ENCODE measurements at places on chromosomes 7 and 10.

DNA sequence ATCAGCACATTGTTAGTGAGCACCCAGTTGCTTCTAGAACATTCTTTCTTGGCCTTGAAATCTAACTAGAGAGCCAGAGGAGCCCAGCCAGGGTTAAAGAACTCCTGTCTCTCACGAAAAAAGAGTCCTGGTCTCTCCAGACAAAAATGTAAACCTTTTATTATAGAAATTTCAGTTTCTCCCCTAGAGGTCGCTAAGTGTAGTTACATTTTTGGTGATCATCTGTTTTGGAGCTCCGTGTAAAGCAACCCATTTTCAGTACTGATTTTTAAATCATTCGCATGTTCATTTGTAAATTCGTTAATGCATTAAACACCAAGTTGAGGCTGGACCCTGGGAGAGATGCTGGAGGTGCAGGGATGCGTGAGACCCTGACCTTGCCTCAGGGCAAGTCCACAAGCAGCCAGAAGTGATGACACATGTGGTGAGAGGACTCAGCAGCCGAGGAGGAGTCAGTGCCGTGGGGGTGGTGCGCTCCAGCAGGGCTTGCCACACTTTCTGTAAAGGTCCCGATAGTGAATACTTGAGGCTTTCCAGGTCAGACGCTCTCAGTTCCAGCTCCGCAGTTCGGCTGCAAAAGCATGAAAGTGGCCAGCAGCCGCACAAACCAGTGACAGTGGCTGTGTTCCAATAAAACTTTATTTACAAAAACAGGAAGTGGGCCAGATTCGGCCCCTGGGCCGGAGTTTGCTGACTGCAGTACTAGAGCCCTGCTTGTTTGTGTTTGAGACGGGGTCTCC, 578.6 kb upstream of the FOXK1 start:
- DNase-seq, result no peak

- no peak for DNase-seq
Measured at GRCh38 chr7:73894733-73895551, 34.0 kb downstream of the TMEM270 start.

- DNase-seq, result no peak
Measured at GRCh38 chr7:69845721-69846495, 247.6 kb downstream of the AUTS2 start.

GRCh38 chr7:7698930-7699329, 19.5 kb downstream of the RPA3 start:
- no peak for DNase-seq

GRCh38 chr7:135644154-135644553, 18.2 kb upstream of the STMP1 start:
- DNase-seq, result no peak

- DNase-seq, result no peak
Measured at GRCh38 chr10:77580482-77580881, 57.1 kb downstream of the KCNMA1 start.

DNA sequence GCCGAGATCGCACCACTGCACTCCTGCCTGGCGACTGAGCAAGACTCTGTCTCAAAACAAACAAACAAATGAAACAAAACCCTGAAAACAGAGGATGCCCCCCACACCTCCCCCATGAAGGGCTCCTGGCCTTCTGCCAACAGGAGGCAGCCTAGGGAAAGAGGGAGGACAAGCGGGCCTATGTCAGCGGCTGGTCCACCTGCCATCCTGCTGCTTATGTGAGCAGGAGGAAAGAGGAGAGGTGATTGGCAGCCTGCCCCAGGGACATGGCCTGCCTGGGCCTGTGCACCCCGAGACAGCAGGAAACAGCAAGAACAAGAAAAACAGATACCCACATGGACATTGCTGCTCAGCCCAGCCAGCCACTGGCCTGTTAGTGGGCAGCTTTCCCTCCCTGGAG, 9.1 kb upstream of the ZNF316 start:
- no peak for DNase-seq

GRCh38 chr7:39910108-39910869, 39.8 kb upstream of the CDK13 start:
- DNase-seq, result no peak

- DNase-seq, result no peak
Measured at GRCh38 chr10:70885931-70886903, 2.1 kb downstream of the PCBD1 start.

- DNase-seq, result no peak
Measured at GRCh38 chr7:131527456-131527855, 29.0 kb downstream of the PODXL start.

- no peak for DNase-seq
Measured at GRCh38 chr7:26670841-26671240, 193.5 kb downstream of the SKAP2 start.

DNA sequence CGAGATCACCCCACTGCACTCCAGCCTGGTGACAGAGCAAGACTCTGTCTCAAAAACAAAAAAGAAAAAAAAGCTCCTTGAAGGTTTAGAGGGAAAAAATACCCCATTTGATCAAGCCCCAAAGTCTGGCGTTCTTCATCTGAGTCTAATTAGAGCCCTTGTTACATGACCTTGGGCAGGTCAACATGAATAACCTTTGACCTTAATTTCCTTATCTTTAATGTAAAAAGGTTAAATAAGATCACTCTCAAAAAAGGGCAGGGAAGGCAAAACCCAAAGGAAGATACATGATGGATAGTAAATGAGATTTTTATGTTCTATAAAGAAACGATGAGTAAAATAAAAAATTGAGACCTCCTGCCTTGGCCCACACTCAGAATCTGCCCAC, 40.3 kb downstream of the SLC37A3 start:
- no peak for DNase-seq

- DNase-seq, result no peak
Measured at GRCh38 chr10:116160271-116160670, 112.7 kb downstream of the GFRA1 start.

DNA sequence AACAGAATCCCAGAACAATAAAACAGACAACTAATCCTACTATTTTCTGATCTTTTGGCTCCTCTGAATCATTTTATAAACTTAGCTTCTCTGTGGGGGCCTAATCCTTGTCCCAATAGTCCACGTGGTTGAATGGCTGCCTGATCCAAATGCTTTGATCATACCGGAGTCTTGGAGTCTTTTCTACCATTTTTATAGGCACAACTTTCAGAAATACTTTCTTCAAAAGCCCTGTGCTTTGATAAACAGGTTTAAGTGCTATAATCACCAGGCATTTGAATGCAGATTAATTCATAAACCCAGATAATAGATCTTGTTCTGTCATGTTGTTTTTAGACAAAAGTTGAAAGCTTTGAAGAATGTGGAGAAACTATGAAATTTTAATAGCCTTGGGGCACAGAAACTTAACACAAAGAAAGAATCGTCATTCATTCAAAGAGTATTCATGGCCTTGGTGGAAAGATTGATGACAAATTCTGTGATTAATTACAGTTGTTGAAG, 163.7 kb downstream of the AHR start:
- no peak for DNase-seq

GRCh38 chr7:156000601-156001396, 188.5 kb upstream of the SHH start:
- DNase-seq, result no peak

GRCh38 chr7:30280631-30281030, 3.8 kb upstream of the ZNRF2 start:
- no peak for DNase-seq

DNA sequence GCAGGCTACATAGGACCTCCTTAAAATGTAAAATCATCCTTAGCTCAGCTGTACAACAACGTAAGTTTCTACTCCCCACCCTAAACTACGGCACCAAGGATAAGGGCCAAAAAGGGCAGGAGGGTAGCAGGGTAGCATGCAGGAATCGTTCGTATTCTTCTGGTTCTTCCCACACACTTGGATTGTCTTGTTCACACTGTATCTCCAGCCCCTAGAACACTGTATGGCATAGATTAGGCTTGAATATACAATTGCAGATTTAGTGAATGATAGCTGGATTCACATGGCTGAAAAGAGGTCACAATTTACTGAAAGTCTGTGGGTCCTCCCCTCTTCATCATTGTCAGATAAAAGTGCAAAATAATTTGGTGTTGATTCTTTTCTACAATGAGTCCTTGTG, 28.2 kb upstream of the PRKAR2B start:
- DNase-seq, result no peak

DNA sequence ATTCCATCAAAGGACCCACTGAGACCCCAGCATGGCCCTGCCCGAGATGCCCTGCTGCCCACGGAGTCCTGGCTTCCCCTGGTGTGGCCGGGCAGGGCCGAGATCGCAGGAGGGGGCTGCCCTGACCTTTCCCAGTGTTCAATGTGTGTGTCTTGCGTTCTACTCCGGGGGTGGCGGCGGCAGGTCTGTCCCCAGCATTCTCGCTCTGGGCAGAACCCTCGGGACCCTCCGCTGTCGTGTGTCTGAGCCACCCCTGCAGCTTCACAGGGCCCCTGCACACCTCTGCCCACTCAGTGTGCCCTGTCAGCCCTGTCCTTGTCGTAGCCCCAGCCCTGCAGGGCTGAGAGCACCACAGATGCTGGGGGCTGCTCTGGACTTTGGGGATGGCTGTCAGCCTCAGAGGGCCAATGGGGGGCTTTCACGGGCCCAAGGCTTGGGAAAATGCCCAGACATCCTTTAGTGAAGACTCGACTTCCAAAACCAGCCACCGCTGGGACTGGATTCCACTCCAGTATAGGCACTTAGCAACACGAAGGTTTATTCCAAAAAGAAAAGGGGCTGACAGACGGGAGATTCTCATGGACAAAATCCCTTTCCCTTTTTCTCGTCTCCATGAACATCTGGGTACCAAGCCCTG, 30.0 kb upstream of the KNDC1 start:
- no peak for DNase-seq

DNA sequence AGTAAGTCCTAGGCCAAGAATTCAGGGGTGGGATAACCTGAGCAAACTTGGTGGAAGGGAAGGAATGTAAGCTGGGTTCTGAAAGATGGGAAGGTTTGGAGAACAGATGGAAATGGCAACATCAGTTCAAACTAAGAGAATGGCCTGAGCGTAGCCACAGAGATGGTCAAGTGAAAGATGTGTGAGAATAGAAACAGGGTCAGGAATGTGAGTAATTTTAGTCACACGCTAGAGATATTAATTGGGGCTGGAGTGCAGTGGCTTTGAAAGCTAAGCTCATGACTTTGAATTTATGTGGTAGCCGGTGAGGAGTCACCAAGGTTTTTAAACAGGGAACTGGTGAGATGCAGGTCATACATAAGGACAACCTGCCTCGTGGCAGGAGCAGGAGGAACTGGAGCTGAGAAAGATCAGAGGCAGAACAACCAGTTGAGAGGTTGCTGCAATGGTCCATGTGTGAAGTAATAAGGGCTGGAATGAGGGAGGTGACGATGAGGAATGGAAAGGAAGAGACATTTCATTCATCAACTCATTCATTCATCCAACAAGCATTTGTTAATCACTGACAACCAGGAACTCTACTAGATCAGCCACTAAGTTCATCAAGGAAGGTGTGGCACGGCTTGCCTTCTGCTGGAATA, 12.9 kb upstream of the SORBS1 start:
- DNase-seq, result no peak

DNA sequence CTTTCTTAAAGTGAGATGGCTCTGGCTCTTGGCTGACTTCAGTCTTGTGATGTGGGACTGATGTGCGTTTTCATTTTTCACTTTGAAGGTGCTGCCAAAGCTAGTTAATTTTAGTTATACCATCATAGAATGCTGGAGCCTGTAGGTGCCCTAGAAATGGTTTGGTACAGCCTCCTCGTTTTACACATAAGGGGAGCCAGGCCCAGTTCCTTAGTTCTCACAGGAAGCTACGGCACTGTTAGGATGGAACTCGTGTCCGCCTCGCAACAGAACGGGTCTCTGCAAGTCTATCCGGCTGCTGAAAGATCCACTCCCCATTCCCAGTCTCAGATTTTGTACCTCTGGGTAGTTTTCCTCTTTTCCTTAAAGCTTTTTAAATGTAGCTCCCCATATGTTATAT, 173.2 kb upstream of the PRPS1L1 start:
- no peak for DNase-seq

GRCh38 chr10:55740110-55740509, 620.9 kb downstream of the ZWINT start:
- DNase-seq, result no peak

DNA sequence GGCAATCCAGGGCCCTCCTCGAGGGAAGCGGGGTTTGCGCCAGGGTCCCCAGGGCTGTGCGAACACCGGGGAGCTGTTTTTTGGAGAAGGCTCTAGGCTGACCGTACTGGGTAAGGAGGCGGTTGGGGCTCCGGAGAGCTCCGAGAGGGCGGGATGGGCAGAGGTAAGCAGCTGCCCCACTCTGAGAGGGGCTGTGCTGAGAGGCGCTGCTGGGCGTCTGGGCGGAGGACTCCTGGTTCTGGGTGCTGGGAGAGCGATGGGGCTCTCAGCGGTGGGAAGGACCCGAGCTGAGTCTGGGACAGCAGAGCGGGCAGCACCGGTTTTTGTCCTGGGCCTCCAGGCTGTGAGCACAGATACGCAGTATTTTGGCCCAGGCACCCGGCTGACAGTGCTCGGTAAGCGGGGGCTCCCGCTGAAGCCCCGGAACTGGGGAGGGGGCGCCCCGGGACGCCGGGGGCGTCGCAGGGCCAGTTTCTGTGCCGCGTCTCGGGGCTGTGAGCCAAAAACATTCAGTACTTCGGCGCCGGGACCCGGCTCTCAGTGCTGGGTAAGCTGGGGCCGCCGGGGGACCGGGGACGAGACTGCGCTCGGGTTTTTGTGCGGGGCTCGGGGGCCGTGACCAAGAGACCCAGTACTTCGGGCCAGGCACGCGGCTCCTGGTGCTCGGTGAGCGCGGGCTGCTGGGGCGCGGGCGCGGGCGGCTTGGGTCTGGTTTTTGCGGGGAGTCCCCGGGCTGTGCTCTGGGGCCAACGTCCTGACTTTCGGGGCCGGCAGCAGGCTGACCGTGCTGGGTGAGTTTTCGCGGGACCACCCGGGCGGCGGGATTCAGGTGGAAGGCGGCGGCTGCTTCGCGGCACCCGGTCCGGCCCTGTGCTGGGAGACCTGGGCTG, 26.0 kb downstream of the PRSS2 start:
- no peak for DNase-seq

DNA sequence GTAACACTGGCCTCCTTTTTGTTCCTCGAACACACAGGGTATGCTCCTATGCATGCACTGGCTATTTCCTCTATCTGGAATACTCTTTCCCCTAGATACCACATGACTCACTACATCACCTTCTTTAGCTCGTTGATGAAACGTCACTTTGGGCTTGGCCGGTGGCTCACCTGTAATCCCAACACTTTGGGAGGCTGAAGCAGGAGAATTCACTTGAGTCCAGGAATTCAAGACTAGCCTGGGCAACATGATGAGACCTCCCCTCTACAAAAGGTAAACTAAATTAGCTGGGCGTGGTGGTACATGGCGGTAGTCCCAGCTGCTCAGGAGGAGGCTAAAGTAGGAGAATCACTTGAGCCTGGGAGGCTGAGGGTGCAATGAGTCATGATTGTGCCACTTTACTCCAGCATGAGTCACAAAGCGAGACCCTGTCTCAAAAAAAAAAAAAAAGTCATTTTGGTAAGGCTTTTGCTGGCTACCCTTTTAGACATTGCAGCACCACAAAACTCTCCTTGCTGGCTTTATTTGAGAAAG, 14.5 kb downstream of the ANKIB1 start:
- no peak for DNase-seq

GRCh38 chr10:17649836-17650235, 5.9 kb downstream of the STAM start:
- no peak for DNase-seq

- no peak for DNase-seq
Measured at GRCh38 chr7:29269935-29270334, 75.4 kb downstream of the CHN2 start.

- DNase-seq, result no peak
Measured at GRCh38 chr10:86341361-86341811, 25.2 kb downstream of the GRID1 start.

GRCh38 chr10:111175787-111176186, 99.0 kb downstream of the ADRA2A start:
- DNase-seq, result no peak
